HTR-8/SVneo (cell line): ENCODE measurements at places on chromosomes 12 and 14.

DNA sequence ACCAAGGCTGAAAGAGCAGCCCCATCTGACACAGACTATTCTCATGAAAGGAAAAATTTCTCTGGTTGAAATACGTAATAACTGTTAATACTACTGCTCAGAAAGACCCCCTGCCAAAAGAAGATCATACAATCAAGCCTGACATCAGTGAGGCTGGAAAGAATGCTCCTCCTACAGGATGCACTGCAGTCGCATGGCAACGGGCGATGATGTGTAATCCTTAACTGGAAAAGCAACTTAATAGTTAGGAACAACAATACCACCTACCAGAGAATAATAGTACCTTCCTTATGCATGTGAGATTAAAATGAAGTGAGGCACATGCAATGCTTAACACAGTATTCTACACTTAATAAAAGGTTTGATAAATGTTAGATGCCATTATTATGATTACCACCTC lies 1.2 kb upstream of the GOLGA5 start:
- DNase-seq = no peak

GRCh38 chr12:53791735-53792326 lies 40.1 kb upstream of the CISTR start:
- DNase-seq = no peak

DNA sequence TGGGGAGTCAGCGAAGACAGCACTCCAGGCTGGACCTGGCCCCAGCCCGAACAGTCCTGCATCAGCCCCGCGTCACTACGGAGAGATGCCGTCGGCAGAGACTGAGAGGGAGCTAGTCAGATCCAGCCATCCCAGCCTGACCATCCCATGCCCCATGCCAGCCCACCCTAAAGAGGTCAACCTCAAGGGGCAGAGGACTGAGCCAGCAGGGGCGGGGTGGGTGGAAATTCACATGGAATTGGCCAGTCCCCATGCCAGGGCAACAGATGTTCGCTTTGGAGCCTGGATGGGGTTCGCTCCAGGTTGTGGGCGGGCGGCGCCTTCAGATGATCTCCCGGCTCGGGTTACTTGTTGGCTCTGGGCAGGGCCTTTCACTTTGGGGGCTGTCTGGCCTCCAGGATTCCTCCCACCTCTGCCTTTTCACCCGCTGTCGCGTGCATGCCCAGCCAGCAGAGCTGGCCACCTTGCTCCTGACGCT lies 154.3 kb downstream of the TSPAN9 start:
- no peak for DNase-seq

GRCh38 chr14:102057480-102058114 lies 29.2 kb downstream of the HSP90AA1 start:
- DNase-seq = no peak

DNA sequence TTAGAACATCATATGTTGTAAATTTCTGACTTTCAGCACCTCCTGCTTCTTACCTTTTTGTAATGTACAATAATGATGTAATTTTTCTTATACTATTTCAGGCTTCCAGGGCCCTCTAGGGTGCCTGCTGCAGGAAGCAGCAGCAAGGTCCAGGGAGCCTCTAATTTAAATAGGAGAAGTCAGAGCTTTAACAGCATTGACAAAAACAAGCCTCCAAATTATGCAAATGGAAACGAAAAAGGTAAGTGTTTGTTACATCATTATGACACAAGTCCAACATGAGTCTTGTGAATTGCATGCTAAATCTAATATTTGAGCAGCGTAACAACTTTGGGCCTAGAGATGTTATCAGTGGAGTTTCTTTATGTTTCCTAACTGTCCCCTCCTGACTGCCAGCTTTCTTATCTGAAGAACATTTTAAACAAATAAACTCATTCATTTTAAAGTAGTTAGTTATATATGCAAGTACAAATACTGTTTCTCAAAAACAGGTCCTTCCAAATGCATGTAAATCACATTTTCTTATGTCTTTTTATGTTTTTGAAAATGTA lies 167.6 kb downstream of the NAV3 start:
- no peak for DNase-seq

DNA sequence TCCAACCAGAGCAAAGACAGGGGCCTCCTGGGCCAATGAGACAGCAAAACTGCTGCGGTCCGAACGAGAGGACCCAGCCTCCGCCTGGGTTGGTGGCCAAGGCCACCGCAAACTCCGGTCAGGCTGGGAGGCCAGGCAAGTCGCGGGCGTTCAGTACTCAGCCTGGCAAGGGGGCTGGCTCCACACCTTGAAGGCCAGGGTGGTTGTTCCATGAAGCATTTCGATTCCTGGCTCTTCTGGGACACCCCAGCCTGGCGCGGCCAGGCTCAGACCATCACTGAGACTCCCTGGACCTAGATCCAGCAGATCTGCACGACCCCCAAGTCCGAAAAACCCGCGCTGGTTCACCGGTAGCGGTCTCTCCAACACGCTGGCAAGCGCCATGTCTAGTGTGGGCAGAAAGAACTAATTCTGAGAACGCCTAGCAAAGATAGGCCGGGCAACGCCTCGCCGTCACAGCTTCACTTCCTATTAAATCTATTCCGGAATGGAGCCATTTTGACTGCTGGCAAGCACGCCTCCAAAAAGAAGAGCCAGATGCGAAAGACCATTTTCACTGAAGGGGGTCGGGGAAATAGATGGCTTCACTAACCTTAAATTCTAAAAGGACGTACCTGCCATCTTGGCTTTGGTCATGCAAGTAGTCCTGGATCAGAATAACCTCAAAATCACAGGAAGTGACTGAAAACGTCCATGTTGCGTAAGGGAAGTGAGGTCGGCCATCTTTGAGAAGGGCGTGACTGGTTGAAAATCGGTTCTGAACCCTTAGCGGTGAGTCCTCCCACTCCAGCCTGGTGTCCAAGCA lies at the start of gene PSMB5:
Gene PSMB5, minus strand, starts transcription at position 403 of the 805 bp plus-strand sequence. Its CDS starts 19 bp downstream, at position 384.
- DNase-seq = peak; percentile 88

GRCh38 chr12:120376009-120376408 lies 7.0 kb upstream of the MSI1 start:
- no peak for DNase-seq

DNA sequence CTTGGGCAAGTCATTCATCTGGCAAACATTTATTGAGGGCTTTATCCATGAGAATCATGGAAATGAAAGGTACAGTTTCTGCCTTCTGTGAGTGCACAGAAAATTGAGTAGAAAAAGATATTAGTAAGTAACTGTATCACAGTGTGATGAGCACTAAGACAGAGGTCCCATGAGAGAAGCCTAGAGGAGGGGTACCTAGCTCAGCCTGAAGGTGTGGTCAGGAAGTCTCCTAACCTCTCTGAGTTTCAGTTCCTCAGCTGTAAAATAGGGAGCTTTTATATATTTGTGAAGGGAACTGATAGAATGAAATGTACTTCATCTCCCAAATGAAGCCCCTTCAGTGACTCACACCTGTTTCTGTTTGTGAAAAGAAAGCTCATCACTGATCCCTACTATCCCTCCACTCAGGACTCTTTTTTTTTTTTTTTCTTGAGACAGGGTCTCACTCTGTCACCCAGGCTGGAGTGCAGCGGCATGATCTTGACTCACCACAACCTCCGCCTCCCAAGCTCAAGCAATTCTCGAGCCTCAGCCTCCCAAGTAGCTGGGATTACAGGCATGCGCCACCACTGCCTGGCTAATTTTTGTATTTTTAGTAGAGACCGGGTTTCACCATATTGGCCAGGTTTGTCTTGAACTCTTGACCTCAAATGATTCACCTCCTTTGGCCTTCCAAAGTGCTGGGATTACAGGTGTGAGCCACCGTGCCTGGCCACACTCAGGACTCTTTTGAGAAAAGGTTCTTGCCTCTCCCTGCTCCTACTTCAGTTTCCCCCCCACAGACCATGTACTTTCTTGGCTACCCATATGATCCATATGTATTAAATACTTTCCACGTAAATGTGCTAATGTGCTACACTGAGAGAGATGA lies 93.7 kb upstream of the FUT8 start:
- no peak for DNase-seq

- DNase-seq = no peak
Measured at GRCh38 chr12:122458105-122459035, 35.9 kb upstream of the CLIP1 start.
